Activated CD4-positive, alpha-beta memory T cell treated with anti-CD3 and anti-CD28 coated beads for 36 hours (primary cell): ENCODE measurements at places on chromosomes 1 and 21.

GRCh38 chr21:41381731-41382130 lies 19.9 kb downstream of the MX2 start:
- peaks cover 28% of the 10 kb centered on the region for H3K36me3 ChIP-seq
- H3K27ac ChIP-seq = no peak overlapping the region
- DNase-seq = no peak
- no peaks in the 10 kb centered on the region for H3K4me1 ChIP-seq

GRCh38 chr21:46116776-46117585 lies 19.1 kb downstream of the COL6A2 start:
- no peak overlapping the region for H3K27ac ChIP-seq
- no peak overlapping the region for H3K4me3 ChIP-seq
- no peaks in the 10 kb centered on the region for H3K27me3 ChIP-seq
- DNase-seq = no peak

DNA sequence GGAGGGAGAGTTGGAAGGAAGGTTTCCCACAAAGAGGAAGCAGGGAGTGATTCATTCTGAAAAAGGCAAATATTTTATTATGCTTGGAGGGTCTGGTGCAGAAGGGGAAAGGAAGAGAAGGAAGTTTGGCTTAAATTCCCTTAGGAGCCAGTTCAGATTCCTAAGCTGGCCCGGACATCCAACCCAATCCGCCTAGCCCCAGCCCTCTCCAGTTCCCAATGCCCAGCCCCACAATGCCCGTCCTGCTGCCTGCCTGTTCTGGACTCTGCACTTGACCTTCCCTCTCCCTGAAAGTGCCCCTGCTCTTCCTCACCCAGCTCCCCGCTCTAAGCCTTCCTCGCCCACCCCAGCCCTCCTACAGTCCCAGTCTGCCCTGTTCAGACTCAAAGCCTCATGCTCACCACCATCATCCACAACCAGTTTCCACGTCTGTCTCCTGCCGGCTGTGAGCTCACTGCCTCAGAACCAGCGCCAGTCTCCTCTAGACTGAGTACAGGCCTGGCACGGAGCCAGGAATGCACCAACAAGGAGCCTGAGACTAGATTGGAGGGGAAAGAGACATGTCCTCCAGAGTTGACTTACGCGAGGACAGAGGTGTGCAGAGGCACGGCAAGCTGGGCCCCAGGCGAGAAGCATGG lies 18.9 kb downstream of the CAPN2 start:
- peaks cover 14% of the 10 kb centered on the region for H3K36me3 ChIP-seq
- no peak overlapping the region for H3K4me3 ChIP-seq
- peak overlapping the region; percentile 7 for H3K27ac ChIP-seq
- DNase-seq = no peak
- H3K4me1 ChIP-seq = peaks cover 62% of the 10 kb centered on the region

- H3K27me3 ChIP-seq = peaks cover 48% of the 10 kb centered on the region
- peaks cover 5% of the 10 kb centered on the region for H3K4me1 ChIP-seq
- DNase-seq = no peak
Observed at GRCh38 chr1:162074276-162075005, 5.0 kb downstream of the NOS1AP start.

- peaks cover 4% of the 10 kb centered on the region for H3K36me3 ChIP-seq
- H3K4me1 ChIP-seq = no peaks in the 10 kb centered on the region
- no peak overlapping the region for H3K4me3 ChIP-seq
- H3K27me3 ChIP-seq = peaks cover 5% of the 10 kb centered on the region
- no peak for DNase-seq
Observed at GRCh38 chr1:248759644-248760043, 4.1 kb upstream of the LYPD8 start.

- H3K27ac ChIP-seq = no peak overlapping the region
- H3K4me3 ChIP-seq = no peak overlapping the region
- H3K27me3 ChIP-seq = no peaks in the 10 kb centered on the region
- H3K36me3 ChIP-seq = peaks cover 1% of the 10 kb centered on the region
- peaks cover 9% of the 10 kb centered on the region for H3K4me1 ChIP-seq
Observed at GRCh38 chr1:153799016-153799415, 23.8 kb downstream of the SLC27A3 start.

- no peaks in the 10 kb centered on the region for H3K27me3 ChIP-seq
- H3K27ac ChIP-seq = no peak overlapping the region
- DNase-seq = no peak
- peaks cover 3% of the 10 kb centered on the region for H3K4me1 ChIP-seq
- no peaks in the 10 kb centered on the region for H3K36me3 ChIP-seq
- H3K4me3 ChIP-seq = no peak overlapping the region
Observed at GRCh38 chr1:208047975-208048374, 137.1 kb upstream of the CD34 start.

DNA sequence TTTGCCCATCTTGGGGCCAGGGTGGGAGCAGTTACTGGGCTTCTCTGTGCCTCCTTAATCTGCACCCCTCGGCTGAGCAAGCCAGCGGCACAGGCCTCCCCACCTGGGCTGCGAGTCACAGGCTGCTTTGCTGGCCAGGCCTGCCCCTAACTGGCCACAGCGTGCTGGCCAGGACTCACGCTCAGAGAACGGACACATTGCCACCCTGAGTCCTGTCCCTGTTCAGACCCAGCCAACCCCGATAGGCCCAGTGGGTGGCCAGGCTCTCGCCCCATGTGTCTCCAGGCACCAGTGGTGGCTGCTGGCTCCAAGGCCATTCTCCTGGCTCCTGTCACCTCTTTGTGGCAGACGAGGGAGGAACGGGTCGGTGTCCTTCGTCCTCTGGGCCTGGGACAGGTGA lies 61.3 kb downstream of the MORN1 start:
- no peaks in the 10 kb centered on the region for H3K4me1 ChIP-seq
- no peak overlapping the region for H3K4me3 ChIP-seq
- DNase-seq = no peak
- no peak overlapping the region for H3K27ac ChIP-seq
- H3K36me3 ChIP-seq = no peaks in the 10 kb centered on the region
- H3K27me3 ChIP-seq = no peaks in the 10 kb centered on the region

DNA sequence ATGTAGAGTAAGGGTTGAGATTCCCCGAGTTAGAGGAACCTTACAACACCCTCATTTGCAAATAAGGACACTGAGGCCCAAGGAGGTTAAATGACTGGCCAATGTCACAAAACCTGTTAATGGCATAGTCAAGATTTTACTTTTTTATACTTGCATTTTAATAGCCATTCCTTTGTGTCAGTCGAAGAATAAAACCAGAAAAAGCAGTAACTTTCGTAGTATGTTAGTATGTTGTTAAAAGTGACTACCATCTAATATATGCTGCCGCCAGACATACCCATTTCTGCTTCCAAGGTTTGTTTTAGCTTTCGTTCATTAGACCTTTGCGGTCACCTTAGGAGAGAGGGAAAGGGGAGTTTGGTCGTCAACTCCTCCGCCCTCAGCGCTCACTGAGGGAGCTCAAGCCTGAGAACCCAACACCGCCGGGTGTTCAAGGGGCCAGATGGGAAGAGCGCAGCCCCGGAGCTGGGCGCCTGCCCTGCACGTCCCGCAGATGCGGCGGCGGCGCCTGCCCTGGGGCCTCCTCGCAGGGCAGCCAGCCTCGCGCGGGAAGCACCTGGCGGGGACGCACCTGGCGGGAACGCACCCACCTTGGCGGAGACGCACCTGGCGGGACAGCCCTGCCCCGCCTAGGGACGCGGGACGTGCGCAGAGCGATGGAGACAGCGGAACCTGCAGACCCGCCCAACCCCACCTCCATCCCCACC lies 466 bp downstream of the VPS26C start:
- H3K4me1 ChIP-seq = peaks cover 41% of the 10 kb centered on the region
- H3K4me3 ChIP-seq = peak overlapping the region; percentile 95
- peaks cover 3% of the 10 kb centered on the region for H3K36me3 ChIP-seq
- no peaks in the 10 kb centered on the region for H3K27me3 ChIP-seq
- peak overlapping the region; percentile 99 for H3K27ac ChIP-seq

DNA sequence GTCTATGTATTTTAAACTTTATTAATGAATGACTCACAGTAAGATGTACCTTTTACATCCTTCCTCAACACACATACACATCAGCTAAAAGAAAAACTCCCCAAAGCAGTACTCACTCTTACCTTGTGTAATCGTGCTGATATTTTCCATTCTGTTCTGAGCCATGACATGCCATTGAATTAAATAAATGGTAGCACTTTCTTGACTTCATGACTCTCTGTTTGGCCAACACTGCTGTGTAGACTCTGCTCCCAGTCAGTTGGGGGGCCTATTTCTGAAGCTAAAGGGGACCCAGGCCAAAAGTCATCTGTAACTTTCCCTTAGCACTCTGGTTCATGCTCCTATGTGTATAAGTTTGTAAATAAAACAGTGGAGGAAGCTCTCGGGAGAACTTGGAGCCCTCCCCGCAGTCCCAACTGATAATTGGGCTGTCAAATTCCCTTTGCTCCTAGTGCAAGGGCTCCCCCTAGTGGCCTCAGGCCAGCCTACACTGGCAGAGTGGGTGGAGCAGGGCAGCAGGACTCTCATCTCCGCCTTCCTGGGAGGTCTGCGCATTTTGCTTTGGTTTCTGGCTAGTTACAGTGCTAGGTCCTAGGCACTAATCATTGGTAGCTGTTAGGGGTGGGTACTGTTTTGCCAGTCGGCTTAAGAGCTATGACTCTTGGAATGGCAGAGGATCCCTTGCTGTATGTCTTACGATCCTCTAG lies 1.7 kb upstream of the FYB2 start:
- no peaks in the 10 kb centered on the region for H3K4me1 ChIP-seq
- H3K36me3 ChIP-seq = no peaks in the 10 kb centered on the region
- DNase-seq = peak; percentile 77
- no peak overlapping the region for H3K4me3 ChIP-seq
- no peak overlapping the region for H3K27ac ChIP-seq

GRCh38 chr1:158458263-158458662 lies 3.4 kb upstream of the OR10K1 start:
- no peak for DNase-seq
- peaks cover 14% of the 10 kb centered on the region for H3K27me3 ChIP-seq
- no peak overlapping the region for H3K27ac ChIP-seq
- no peaks in the 10 kb centered on the region for H3K4me1 ChIP-seq

GRCh38 chr1:217322834-217323233 lies 308.1 kb downstream of the GPATCH2 start:
- no peak for DNase-seq
- H3K4me3 ChIP-seq = no peak overlapping the region
- H3K36me3 ChIP-seq = no peaks in the 10 kb centered on the region
- H3K27ac ChIP-seq = no peak overlapping the region
- H3K4me1 ChIP-seq = no peaks in the 10 kb centered on the region

- no peak overlapping the region for H3K4me3 ChIP-seq
- no peak overlapping the region for H3K27ac ChIP-seq
- no peak for DNase-seq
- peaks cover 7% of the 10 kb centered on the region for H3K27me3 ChIP-seq
- H3K4me1 ChIP-seq = no peaks in the 10 kb centered on the region
Observed at GRCh38 chr1:18149027-18149641, 41.5 kb downstream of the IGSF21 start.

- no peaks in the 10 kb centered on the region for H3K36me3 ChIP-seq
- no peak for DNase-seq
- no peaks in the 10 kb centered on the region for H3K4me1 ChIP-seq
- no peaks in the 10 kb centered on the region for H3K27me3 ChIP-seq
- no peak overlapping the region for H3K4me3 ChIP-seq
- H3K27ac ChIP-seq = no peak overlapping the region
Observed at GRCh38 chr1:56453417-56454078, 125.8 kb downstream of the PLPP3 start.

GRCh38 chr21:42468491-42469131 lies 27.4 kb downstream of the RSPH1 start:
- H3K27ac ChIP-seq = no peak overlapping the region
- peak; percentile 7 for DNase-seq

- DNase-seq = no peak
- peaks cover 12% of the 10 kb centered on the region for H3K4me1 ChIP-seq
- peaks cover 14% of the 10 kb centered on the region for H3K27me3 ChIP-seq
- H3K4me3 ChIP-seq = no peak overlapping the region
Observed at GRCh38 chr1:154808909-154809262, 61.2 kb downstream of the KCNN3 start.

DNA sequence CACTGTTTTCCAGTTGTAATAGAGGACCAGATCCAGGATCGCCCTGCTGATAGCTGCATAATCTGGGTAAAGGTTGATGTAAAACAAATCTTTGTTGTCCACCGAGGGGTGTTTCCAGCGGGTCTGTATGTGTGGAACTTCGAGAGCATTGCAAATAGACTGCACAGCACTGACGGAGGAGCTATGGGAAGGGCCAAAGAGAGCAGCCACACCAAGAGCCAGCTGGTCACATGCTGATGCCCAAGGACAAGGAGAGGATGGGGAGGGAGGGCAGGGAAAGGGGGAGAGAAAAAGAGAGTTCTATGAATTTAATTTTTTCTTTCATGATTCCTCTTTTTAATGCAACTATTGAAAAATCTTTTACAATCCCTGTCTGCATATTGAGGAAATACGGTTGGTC lies 250.0 kb downstream of the GRIK1 start:
- H3K4me3 ChIP-seq = no peak overlapping the region
- H3K27ac ChIP-seq = no peak overlapping the region
- no peaks in the 10 kb centered on the region for H3K4me1 ChIP-seq
- no peak for DNase-seq
- no peaks in the 10 kb centered on the region for H3K36me3 ChIP-seq

- no peak overlapping the region for H3K4me3 ChIP-seq
- H3K36me3 ChIP-seq = peaks cover 2% of the 10 kb centered on the region
- H3K4me1 ChIP-seq = peaks cover 56% of the 10 kb centered on the region
- H3K27ac ChIP-seq = no peak overlapping the region
- DNase-seq = no peak
Observed at GRCh38 chr21:43919283-43919682, 54.3 kb downstream of the AGPAT3 start.

DNA sequence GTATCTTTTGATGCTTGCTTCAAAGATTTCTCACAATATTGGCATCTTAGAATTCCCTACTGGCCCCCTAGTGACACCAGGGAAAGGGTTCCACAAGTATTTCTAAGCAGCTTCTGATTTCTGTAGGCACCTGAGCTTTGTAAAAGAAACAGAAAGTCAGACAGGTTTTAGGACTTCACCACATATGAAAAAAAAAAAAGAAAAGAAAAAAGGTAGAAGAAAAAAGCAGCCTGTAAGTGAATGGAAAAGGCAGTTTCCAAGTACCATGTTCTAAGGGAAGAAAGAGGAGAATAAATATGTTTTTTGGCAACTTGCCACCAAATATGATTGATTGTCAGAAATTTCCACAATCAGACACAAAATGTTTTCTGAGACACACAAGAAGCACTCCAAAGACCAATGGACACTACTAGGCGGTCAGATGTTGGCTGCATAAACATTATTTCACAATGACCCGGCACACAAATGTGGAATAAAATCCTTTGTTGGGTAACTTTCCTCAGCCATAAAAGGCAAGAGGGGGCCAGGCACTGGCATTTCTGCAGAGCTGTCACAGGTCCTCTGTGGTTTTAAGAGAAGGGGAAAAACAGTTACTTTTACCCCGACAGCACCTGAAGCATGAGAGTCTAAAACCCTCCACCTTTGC lies 12.7 kb upstream of the CPLANE2 start:
- no peak for DNase-seq
- H3K27me3 ChIP-seq = no peaks in the 10 kb centered on the region
- H3K36me3 ChIP-seq = peaks cover 6% of the 10 kb centered on the region

DNA sequence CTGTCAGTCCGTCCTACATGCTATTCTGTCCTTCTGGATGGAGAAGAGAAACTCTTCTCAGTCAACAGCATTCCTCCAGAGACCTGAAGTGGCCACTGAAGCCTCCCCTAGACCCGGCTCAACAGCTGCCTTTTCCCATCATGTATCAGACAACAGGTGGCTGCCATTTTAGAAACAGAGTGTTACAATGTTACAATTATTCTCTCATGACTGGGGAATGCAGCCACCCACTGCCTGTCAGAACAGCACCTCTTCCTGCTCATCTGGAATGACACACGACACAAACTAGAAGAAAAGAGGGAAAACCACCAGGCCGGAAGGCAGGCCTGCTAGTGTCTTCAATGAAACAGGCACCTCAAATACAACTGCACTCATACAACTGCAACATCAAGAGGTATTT lies 105.3 kb downstream of the PGBD5 start:
- H3K4me1 ChIP-seq = no peaks in the 10 kb centered on the region
- no peak for DNase-seq
- H3K27me3 ChIP-seq = peaks cover 1% of the 10 kb centered on the region
- no peak overlapping the region for H3K27ac ChIP-seq
- H3K36me3 ChIP-seq = no peaks in the 10 kb centered on the region
